Activated T-helper 9 cell treated with anti-CD3 and anti-CD28 coated beads, Interleukin-2, amount 50 U/mL, for 16 hours (primary cell): ENCODE measurements at places on chromosomes 7 and 10.

DNA sequence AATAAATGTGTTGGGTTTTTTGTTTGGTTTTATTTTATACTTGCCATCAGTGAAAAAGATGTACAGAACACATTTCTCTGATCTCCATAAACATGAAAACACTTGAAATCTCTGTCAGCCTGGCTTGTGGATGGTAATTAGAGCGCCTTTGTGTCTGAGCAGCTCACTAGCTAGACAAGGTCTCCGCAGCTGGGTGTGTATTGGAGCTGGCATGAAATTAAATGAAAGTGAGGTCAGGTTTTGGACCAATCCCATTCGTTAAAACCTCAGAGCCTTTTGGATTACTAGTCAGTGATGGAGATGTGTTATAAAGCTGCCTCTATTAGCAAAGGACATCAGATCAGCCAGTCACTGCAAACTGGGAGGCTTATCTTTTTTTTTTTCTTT lies 2.7 kb downstream of the FRAT1 start:
- no peak for DNase-seq

DNA sequence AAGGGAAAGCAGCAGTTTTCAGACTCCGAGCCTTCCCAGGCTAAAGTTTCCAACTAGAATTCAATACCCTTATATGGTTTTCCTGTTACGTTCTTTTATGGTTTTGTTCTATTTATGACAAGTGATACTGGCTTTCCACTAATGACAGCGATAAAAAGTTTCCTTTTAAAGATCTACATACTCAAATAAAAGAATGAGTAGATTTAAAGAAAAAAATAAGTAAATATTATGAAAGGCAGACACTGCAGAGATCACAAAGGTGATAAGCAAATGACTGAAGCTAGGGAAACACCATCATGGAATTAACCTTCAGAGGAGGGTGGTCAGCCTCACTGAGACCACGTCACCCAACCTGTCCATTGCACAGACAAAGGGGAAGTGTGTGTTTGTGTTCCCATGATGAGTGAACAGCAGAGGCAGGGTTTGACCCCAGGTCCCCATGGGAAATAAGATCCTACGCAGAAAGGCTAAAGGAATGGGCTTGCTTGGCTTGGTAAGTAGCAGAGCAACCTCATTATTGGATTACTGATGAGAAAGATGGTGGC lies 4.0 kb downstream of the VSIR start:
- no peak for DNase-seq

DNA sequence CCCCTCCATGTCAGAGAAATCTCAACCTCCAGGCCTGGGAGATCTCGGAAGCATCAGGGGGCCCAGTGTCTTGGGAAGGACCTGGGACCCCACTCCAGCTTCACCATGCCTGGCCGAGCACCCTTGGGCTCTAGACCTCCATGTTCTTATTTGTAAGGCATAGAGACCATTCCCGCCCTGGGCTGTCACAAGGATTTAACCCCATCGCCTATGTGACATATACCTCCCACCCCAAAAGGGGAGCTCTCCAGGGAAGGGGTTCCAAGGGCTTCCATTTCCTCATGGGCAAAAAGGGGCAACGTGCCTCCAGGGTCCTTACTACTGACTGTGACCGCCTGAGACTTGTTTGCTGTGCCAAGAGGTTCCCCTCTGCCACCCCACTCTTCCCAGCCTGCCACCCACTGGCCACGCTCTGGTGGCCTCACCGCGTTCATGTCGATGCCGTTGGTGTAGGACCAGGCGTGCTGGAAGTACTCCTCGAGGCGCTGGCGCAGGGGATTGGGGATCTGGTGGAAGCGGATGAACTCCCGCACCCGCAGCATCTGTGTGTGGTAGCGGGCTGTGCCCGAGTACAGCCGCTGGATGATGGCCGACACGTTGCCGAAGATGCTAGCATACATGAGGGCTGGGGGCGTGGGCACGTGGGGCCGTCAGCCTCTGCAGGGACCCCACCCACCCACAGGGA lies 27.5 kb downstream of the KCNH2 start:
- DNase-seq: no peak

GRCh38 chr7:143408686-143409561 lies at the start of gene EPHA1:
EPHA1 (minus strand) TSS chr7:143408856; CDS start chr7:143408805, 51 bp downstream.
- no peak for DNase-seq

DNA sequence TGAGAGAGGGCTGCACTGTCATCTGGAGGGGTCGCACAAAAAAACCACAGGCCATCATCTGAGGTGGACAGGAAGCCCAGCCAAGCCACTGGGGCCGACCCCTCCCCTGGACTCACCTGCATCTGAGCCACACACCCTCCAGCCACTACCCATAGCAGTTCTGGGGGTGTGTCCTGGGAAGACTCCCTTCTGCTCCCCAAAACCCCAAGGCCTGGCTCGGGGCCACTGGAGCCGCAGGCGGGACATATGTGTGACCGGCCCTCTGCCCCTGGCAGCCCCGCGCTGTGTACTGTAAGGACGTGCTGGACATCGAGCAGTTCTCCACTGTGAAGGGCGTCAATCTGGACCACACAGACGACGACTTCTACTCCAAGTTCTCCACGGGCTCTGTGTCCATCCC lies 90.1 kb downstream of the RGS10 start:
- DNase-seq: no peak

DNA sequence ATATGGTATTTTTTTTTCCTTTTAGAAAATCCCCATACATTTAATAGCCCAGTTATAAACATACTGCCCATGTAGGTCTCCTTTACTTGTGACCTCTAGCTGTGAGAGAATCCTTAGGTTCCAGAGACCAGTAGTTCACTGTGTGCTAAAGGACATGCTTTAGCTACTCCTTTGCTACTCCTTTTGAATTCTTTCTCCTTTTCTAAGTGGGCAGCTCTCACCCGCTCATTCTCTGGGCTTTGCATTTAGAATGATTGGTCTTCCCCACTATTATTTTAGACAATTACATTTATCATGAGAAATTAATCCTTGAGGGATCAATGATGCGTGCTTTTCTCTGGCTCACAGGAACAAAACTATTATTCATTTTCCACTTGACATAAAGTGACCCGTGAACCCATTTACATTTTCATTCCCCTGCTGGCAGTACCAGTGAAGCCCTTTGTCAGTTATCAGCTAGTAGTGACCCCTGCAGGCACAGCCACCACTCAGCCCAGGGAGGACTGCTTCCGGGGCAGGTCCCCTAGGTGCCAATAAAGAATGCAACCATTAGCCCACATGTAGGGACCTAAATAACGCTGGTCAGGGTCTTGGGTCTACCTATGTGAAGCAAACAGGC lies 844.3 kb downstream of the CNTNAP2 start:
- DNase-seq: no peak

DNA sequence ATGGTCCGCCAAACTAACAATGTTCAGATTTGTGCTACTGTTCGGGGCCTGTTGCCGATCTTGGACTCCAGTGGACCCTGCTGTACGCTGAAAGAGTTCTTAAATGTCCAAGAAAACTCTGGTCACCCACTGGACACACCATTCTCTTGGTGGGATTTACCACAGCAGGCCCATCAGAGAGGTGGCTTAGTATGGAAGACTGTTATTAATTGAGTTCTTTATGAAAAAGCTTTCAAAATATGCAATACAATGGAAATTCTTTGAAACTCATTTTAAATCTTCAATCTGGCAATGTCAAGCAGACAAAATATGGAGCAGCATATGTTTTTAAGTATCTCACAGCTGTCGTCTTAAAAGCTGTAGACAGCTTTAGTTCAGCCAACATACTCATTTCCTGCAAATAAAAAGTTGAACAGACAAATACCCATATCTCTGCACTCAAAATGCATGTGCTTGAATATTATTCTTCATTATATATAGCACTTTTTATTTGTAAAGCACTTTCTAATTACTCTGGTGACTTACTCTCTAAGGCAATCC lies 37.4 kb upstream of the GRM8 start:
- no peak for DNase-seq

- DNase-seq: no peak
Observed at GRCh38 chr10:26441491-26442214, 3.5 kb downstream of the APBB1IP start.

- no peak for DNase-seq
Observed at GRCh38 chr7:102175423-102176170, 111.1 kb upstream of the SH2B2 start.

GRCh38 chr10:106500041-106500924 lies 664.2 kb downstream of the SORCS1 start:
- no peak for DNase-seq

- DNase-seq: peak; percentile 24
Observed at GRCh38 chr10:132306864-132307751, 642 bp downstream of the STK32C start.

- no peak for DNase-seq
Observed at GRCh38 chr7:142813226-142813625, 41.6 kb upstream of the EPHB6 start.
